Bone marrow (tissue), 2 donors: ENCODE measurements at places on chromosomes 4 and X.

GRCh38 chr4:109026588-109026987, 263.7 kb upstream of the ETNPPL start:
- DNase-seq: no peak

DNA sequence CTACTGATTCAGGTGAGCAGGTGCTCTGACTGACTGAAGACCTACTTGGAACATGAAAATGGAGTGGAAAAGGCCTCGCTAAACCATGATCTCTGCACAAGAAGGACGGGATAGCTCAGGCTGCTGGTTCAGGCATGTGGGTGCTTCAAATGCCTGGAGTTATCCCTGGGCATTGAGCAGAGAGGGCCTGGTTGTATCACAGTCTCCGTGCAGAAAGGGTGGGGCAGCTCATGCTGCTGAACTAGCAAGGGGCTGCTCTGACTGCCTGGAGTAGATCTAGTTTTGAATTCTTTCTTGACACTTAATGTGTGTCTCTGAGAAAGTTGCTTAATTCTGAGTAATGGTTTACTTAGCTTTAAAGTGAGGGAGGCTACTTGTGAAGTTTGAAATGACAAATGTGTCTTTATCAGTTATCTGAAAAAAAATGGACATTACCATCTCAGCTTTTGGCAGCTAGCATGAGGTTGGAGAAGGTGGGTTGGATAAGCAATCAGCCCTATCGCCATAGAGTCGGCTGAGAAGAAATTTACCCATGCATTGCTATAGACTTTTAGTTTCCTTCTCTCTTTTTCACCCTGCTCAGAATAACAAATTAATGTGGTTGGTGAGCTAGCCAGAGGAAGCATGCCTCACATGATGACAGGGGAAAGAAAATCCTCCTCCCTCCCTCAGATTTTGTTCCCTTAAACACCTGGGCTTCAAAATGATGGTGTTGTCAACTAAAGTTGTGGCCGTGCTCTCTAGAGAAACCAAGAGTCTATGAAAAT, 832.4 kb downstream of the STIM2 start:
- DNase-seq: no peak

DNA sequence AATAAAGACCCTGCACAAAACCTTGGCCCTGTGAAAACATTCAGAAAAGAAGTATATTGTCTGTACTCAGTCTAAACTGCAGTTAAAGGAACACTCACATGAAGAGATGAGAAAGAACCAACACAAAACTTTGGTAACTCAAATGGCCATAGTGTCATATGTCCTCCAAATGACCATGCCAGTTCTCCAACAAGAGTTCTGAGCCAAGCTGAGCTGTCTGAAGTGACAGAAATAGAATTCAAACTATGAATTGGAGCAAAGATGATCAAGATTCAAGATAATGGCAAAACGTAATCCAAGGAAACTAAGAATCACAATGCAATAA, 739.3 kb upstream of the NDST4 start:
- DNase-seq: no peak

DNA sequence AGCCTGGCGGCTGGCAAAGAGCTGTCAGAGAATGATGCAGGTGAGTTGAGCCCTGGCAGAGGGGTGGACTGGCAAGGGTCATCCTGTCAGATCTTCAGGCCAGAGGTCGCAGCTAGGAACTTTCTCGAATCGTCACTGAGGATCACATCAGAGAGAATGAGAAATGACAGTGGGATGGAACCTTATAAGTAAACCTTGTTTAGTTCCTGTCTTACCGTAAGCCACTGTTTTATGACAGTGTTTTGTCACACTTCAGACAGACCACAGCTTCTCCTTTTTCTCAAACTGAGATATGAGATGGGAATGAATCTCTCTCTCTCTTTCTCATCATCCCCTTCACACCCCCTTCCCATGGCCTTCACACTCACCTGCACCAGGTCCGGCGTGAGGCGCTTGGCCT, 9.3 kb downstream of the DIPK2B start:
- peak; percentile 2 for DNase-seq

DNA sequence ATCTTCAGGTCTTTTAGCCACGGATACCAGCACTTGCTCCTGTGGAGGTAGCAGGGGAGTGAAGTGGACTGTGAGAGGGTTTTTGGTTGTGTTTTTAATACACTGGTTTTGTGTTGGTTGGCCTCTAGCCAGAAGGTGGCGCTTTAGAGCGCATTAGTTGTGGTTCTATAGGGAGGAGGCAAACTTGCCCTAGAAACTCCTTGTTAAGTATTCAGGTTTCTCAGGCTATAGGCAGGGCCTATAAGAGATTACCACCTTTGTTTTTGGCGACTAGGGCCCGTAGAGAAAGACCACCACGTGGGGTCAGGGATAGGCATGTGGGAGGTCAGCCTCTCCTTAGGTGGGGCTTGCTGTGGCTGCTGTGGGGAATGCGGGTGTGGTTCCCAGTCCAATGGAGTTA, 221.6 kb upstream of the SPANXN4 start:
- no peak for DNase-seq

- no peak for DNase-seq
Observed at GRCh38 chrX:19183761-19184477, 61.7 kb upstream of the ADGRG2 start.

DNA sequence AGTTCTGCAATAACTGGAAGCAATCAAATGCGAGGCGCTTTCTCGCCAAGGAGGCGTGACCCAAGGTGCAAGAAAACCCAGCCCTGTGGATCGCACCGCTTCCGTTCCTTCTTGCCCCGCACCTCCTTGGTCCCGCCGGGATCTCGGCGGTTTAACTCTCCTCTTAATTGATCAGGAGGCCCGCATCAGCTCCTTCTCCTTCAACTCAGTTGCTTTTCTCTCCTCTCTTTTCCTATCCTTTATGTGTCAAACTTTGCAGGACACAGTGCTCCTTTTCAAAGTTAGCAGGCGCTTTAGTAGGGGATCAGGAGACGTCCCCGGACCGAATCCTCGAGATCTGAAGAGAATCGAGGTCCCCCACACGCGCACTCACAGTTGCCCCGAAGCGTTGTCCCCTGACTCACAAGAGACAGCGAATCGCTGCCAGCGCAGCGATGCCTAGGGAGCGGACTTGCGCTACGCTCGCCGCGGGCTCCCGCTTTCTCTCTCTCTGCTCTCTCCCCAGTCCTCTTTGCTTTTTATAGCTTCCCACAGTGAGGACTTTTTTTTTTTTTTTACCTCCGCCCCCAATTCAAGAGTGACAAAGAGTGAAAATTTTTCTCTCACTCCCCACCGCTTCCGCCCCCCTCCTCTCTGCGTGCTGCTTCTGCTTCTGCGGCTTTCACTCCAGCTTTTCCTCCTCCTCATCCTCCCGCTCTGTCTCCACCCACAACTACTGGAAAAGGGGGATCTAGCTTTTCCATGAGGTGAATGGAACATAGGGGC, at the start of gene DKK2:
Gene DKK2, minus strand, starts transcription at position 495 of the 765 bp plus-strand sequence. CDS start 722 bp downstream, outside the sequence.
- DNase-seq: no peak

GRCh38 chrX:31215277-31215815, 143.5 kb upstream of the FTHL17 start:
- DNase-seq: no peak

DNA sequence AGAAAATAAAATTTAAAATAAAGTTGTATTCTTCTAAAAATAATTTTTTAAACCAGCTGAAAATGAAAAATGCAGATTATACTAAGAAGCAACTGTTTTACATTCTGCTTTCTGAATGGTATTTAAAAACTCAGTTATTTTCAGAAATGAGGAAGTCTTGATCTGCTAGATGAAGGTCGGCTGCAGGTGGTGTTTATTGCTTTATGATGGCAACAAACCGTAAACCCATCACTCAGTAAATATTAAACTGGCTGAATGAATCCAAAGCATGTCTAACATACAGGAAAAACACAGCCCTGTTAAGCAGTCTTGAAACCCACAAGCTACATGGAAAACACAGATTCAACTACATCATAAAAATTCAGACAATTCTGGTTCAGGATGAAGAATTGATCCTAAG, 29.3 kb downstream of the DYNLT3 start:
- DNase-seq: no peak

DNA sequence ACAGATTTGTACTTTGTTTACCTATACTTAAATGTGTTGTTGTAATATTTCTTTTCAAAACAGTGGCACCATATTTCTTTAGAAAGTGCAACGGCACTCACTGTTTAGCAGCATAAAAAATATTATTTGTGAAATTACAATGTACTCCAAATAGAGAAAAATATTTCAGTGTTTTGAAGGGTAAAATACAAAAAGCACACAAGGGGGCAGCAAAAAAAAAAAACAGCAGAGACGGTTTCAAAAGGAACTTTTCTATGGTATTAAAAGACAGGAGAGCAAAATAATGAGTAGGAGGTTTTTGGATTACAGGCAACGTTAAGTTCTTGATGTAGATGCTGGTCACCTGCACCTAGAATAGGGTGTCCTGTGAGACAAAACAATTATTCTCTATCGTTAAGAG, 2.0 kb downstream of the NUDT11 start:
- DNase-seq: no peak

GRCh38 chr4:123941306-123941705, 544.7 kb downstream of the SPRY1 start:
- DNase-seq: no peak

GRCh38 chr4:19178835-19179234, 1072.9 kb upstream of the SLIT2 start:
- no peak for DNase-seq

DNA sequence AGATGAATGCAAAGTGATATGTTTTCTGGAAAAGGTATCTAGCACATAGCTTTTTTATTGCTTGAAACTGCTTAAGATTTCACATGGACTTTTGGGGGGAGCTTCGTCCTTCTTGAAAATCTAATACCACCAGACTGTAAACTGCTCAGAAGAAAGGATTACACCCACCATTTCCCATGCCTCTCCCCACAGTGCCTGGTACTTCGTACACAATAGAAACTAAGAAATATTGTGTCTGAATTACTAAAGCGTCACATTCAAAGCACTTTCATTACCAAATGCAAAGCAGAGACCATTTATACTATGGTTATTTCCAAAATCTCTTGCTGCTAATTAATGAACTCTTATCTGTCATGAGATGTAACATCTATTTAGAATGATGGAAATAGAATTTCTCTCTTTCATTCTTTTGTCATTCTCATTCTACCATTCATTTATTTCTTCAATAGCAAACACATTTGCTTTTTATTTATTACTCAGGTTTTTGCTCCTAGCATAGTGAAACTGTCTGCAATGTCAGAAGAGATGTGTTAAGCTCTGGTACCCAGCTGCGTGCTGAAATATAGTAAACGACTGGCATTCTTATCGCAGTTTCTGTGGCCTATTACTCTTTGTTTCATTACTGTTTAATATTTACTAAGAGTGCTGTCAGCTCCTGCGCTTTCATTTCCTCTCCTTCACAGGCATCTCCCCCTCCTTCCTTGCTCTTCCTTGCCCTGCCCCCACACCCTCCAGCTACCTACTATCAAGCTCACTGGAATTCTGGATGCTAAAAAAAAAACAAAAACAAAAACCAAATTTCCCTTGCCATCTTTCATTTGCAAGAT, 51.4 kb upstream of the RAPGEF2 start:
- DNase-seq: no peak

DNA sequence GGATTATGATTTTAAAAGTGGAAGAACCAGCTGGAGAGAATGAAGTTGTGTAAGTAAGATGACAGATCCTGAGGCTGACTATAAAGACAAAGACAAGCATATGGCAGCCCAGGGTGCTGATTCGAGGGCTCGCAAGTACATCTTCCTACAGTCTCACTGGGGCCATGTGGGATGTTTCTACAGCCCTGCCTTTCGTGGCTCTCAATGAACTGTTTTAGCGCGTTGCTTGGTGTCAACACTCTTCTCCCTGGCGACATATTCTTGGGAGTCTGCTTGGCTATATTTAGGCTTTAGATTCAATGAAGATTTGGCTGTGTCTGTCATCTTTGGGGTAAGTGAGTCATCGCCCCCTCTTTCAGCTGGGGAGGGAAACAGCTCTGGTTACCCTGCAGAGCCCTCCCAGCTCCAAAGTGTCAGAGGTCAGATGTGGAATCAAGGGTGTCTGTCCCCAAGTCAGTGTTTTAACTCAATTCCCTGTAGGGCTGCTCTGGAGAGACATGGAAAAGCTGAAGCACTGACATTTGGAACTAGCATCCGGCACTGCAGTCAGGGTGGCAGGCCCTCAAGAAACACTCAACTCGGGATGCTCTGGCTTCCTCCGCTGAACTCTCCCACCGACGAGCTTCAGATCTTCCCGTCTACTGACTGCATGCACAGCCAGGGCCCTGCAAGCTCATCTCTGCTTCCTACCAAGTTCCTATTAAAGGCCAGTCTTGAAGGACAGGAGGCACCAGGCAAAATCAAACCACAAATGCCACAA, 65.7 kb downstream of the GATB start:
- DNase-seq: no peak

DNA sequence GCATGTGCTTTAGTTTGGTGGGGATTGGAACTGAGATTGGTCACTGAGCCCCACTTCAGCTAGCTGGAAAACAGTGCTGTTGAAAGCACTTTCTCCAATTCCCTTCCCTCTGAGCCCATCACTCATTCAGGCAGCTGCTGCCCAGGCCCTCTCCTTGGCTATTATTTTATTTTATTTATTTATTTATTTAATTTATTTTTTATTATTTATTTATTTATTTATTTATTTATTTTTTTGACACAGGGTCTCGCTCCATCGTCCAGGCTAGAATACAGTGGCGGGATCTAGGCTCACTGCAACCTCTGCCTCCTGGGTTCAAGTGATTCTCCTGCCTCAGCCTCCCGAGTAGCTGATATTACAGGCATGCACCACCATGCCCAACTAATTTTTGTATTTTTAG, 51.8 kb upstream of the RBPJ start:
- no peak for DNase-seq

- DNase-seq: no peak
Observed at GRCh38 chrX:46375831-46376230, 169.4 kb downstream of the ZNF674 start.

DNA sequence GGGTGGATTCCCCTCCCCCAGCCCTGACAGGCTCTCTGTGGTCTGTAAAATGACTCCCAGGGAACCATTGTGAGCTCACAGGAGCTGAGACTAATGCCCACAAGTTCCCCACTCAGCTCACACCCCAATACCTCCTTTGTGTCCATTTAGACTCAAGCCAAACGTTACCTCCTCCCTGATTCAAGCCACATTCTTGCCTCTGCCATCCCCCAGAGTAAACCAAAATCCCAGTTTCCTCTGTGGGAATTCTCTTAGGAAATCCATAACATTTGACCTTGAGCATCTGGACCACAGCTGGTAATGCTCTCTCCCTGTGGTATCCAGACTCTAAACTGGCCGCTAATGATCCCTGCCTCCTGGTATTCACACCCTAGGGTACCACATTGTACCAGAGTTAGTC, 26.3 kb upstream of the KDM5C start:
- DNase-seq: no peak

GRCh38 chrX:45208121-45208856, 7.6 kb upstream of the DIPK2B start:
- no peak for DNase-seq

GRCh38 chr4:1711055-1711570, 1.0 kb downstream of the SLBP start:
- no peak for DNase-seq

- DNase-seq: no peak
Observed at GRCh38 chrX:107450823-107451509, 1.5 kb downstream of the FRMPD3 start.

GRCh38 chrX:57156397-57157049, 19.3 kb upstream of the SPIN2A start:
- DNase-seq: no peak
